ENCODE measurements at places on chromosomes 4 and X.
A peak's percentile ranks its signal among the peaks of the same experiment; 100 is the strongest.

- DNase-seq = no peak
Observed at GRCh38 chrX:45952030-45952429, 593.2 kb downstream of the ZNF674 start.

GRCh38 chr4:177558995-177559394, 116.8 kb upstream of the AGA start:
- no peak for DNase-seq

- peak; percentile 75 for DNase-seq
Observed at GRCh38 chr4:150859453-150859852, 155.6 kb downstream of the LRBA start.

DNA sequence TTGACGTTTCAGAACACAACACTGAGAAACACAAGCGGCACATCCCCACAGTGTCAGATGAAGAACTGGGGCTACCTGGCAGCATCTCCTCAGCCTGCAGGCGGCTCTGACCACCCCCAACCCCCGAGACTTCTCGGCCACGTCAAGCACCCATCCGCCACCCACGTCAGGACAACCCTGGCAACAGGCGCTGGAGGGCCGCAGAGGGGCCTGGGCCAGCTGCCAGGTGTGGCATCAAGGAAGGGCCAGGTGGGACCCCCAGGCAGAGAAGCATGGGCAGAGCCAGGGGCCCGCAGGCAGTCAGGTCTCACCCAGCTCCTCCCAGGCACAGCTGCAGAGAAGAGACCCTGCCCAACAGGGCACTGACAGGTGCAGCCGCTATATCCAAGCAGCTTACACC, 22.3 kb downstream of the GAK start:
- DNase-seq = no peak

DNA sequence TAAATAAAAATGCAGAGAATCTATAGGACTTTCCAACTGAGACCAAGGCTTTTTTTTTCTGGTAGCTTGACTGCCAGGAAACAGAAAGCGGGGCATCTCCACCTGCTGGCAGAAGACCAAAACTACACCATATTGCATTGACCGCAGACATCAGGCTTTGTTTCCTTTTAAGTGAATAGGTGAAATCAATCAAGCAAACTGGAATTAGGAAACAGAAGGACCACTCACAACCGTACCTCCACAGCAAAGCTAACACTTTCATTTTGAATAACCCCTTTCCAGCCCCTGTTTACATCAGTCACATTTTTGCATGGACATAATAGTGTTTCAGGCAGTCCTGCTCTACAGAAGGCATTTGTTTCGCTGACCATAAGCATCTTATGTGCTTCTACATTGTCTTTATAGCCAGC, 218.2 kb downstream of the IDS start:
- peak; percentile 88 for DNase-seq

DNA sequence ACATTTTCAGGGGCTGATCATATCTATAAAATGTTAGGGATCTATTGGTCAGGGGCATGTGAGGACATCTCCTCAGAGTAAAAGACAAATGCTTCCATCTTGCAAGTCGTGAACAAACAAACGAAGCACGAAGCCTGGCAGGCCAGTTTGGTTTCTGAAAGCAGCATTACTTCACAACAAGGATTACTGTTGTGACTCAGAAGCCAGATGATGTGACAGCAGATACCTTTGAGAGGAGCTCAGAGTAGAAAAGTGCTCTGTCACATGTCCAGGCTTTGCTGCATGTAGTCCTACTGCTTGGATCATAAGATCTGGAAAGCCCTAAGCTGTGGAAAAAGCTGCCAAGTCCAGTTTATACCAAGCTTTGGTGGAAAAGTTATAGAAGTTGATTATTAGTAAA, 1827.2 kb downstream of the ARAP2 start:
- no peak for DNase-seq
